Hindlimb muscle (tissue), 1 donor: ENCODE measurements at places on chromosomes 6 and 20.
A peak's percentile ranks its signal among the peaks of the same experiment; 100 is the strongest.

- peak; percentile 26 for DNase-seq
Observed at GRCh38 chr20:8132484-8133309, 631 bp downstream of the PLCB1 start.

DNA sequence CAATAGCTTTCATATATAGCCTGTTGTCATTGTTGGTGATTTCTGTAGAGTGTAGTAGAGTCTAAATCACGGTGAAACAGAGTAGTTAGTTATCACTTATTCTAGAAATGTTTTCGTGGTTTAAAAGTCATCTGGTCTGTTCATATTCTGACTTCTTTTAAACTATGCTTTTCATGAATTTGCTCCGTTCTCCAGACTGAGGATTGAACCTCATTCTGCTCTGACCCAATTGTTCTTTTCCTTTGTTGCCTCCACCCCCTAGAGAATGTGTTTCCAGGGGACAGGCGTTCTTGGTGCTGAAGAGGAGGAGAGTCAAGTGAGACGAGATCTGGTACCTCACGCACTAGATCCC is 748 bp upstream of the ZNF292 start:
- DNase-seq, result no peak

DNA sequence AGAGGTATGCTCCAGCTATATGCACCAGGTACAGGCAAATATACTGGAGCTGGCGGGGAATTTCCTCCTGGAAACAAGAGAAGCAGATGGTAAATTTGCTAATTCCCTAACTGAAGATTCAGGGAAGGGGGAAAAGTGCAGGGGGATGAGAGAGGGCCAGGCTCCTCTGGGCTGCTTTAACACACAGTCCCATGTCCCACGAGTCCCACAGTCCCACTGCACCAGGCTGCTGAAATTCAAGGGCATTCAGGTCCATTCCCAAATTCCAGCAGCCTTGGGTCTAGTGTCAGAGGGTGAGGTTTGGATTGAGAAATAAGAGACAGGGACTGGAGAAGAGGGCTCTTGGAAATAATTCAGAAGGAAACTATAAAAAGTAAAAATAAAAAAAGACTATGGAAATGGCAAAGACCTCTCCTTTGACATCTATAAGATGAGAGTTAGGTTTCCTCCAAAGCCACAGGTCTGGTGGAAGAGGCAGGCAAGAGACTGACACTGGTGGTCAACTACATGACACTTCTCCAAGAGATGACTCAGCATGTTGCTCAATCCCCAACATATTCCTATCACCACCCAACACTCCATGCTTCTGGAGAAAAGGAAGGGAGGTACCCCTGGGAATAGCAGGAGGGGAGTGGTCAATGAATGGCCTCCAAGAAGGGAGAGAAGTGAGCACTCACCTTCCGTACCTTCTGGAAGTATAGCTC is 69.2 kb downstream of the TRAM2 start:
- no peak for DNase-seq

- DNase-seq, result no peak
Observed at GRCh38 chr20:52049001-52049731, 142.4 kb downstream of the ZFP64 start.

DNA sequence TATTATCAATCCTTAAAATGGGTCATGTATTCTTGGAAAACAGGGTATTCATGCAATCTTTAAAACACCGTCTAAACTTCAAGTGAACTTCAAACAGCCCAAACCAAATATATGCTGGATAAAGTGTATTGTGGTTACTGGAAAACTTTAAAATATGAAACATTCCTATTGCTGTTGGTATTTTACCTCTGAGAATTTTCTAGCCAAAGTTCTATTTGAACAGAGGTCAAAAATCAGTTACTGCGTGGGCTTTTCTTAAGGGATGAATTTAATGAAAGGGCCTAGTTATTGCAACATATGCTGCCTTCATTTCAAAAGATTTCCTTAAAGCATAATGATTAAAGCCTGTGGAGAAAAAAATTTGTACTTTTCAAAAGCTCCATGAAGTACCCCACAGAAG is 436.0 kb downstream of the PLCB1 start:
- no peak for DNase-seq

DNA sequence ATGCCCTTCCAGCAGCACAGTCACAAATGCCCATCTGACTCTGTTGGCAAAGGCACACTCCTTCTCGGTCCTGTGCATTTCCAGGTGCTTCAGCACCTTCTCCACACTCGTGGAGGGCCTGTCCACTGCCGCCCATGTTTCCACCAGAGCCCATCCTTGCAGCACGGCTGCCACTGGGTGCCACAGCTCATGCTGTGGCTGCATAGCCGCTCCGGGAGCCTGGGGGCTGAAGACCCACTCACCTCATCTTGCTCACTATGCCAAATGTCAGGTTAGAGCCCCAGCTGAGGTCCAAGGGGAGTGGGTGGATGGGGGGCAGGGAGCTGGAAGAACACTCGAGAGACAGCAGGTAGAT is 6.9 kb downstream of the ZKSCAN3 start:
- no peak for DNase-seq

DNA sequence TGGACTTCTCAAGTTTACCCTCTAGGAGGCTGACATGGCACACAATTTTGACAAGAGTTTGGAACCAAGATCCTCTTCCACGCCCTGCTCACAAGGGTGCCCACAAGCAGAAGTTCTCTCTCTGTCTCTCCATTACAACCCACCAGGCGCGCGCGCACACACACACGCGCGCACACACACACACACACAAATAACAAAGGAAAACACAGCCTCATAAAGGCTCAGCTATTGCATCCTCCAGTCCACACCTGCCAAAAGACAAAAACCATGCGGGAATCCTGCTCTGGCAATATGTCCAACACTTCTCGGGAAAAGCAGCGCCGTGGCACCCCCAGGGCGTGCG is 870 bp downstream of the PAK5 start:
- DNase-seq, result no peak

DNA sequence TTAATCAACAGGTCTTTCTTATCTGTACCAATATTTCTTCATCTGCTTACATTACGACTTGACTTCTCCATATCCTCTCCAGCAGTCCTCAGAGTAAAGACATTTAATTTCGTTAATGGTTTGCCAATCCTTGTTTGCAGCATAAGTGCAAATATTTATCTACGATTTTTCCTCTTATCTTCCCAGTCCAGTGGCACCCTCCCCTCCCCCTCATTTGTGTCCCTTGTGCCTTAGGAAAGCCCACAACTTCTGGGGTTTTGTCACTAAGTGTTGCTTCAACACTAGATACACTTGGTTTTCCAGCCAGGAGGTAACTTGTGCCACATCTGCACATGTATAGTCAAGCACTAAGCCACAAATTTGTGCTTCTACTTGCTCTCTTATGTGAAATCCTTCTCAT is 327.2 kb downstream of the CBLN4 start:
- DNase-seq, result no peak

DNA sequence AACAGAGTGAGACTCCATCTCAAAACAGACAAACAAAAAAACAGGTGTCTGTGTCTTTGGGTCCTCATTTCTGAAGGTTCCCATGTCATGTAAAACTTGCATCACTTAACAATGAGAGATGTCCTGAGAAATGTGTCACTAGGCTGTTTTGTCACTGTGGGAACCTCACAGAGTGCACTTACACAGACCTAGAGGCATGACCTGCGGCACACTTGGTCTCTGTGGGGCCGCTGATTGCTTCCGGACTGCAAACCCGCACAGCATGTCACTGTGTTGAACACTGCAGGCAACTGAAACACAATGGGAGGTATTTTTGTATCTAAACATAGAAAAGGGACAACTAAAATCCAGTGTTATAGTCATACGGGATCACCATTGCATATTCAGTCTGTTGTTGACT is 42.3 kb upstream of the TMEM181 start:
- DNase-seq, result no peak

DNA sequence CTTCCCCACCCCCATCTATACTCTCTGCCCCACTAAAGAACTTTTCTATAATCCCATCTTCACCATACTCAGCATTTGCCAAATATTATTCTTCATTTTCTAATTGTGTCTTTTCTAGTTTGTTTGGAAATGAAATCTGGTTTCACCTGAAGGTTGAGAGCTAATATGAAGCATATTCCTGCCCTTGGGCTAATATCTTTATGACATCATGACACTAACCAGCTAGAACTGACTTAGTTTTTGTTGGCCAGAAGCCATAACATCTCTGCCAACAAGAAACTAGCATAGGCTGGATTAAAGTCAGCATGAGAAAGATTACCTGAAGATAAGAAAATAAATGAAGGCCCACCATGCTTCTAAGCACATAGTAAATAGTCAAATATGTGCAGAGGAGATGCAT is 16.7 kb downstream of the UNC5CL start:
- DNase-seq, result no peak

GRCh38 chr20:7723284-7723683 is 217.0 kb downstream of the HAO1 start:
- DNase-seq, result no peak

DNA sequence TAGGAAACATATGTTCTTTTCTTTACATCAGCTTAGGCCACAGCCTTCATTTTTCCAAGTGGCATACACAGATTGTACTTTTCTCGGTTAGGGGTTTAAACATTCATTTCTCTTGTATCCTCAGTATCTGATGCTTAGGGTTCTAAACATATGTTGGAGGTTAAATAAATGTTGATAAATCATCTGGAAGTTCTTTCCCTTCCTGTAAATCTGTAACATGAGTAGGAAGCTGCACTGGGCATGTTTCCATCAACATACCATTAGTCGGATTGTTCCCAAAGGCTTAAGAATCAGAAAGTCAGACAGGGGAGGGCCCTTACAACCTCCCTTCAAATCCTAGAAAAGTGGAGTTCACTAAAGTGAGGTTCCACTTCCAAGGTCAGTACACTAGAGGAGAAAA is 54.8 kb upstream of the BCLAF1 start:
- no peak for DNase-seq

DNA sequence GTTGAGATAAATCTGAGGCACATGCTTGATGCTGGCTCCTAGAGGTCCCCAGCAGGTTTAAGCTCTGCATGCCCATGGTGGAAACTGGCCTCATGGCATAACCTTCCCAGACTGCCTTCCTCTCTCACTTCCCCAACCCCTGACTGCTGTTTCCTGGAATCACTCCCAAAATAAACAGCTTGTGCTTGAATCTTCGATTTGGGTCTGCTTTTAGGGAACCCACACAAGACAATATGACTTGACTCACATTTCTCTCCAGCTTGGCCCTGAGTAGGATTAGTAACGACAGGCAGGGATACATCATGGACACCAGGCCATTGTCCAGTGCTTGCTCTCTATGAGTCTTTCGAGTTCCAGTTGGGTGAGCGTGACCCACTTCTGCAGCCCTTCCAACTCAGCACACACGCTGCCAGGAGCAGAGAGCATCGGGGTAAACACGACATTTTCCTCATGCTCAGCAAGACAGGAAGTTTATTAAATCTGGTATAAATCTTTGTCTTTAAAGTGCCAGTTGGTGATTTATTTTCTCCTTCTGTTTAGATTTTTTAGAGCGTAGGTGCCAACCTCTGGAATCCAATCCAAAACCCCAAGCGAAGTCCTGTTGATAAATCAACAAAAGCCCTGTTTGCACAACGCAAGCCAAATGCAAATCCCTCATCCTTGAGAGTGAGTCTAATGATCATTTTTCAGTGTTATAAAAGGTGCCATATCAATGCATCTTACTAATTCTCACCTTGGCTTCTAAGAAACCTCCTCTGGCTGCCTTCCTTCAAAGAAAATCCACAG is 135.0 kb downstream of the FOXA2 start:
- DNase-seq, result peak; percentile 8

DNA sequence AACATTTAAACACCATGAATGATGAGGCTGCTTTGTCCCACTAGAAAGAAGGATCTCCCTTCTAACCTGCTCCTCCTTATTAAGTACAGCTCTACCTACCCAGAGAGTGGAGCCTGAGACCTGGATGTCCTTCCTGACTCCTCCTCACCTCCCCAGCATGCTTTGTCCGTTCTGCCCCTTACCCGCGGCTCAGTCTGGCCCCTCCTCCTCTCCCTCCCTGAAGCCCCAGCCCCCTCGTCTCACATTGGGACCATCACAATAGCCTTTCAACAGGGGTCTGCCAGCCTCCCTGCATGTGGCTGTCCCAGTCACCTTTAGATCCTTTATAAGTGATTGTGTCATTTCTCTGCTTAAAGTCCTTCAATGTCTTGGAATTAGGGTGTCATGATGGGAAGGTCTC is 72.5 kb downstream of the DZANK1 start:
- no peak for DNase-seq

- DNase-seq, result no peak
Observed at GRCh38 chr20:5160882-5161281, 34.1 kb downstream of the CDS2 start.

GRCh38 chr20:48295445-48295903 is 510.2 kb upstream of the SULF2 start:
- peak; percentile 76 for DNase-seq

GRCh38 chr6:27871924-27872638 is 40.1 kb downstream of the OR2B2 start:
- DNase-seq, result peak; percentile 96

DNA sequence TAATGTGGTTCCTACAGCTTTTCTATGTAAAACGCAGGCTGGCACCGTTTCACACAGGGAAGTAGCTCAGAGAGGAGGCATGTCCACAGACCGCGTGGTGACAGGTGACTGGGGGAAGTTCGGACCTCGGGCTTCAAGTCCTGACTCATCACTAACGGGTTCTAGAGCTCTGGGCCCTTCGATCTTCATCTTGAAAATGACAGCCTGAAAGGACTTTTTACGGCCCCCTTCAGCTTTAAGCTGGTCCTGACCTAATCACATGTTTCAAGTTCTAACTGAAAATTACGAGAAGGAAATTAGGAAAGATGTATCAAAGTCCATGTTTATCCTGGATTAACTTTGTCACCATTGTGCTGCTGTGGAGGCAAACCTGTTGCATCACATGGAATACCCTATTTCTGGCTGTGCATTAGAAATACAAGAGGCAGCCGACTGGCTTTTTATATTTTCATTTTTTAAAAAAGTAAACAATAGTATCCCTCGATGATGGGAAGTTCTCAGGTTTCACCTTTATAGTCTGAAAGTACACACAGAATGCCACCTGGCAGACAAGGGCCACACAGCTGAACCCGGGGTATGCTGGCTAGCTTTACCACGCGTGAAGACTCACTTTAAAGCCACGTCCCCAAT is 2.0 kb downstream of the MAN1A1 start:
- DNase-seq, result peak; percentile 34

DNA sequence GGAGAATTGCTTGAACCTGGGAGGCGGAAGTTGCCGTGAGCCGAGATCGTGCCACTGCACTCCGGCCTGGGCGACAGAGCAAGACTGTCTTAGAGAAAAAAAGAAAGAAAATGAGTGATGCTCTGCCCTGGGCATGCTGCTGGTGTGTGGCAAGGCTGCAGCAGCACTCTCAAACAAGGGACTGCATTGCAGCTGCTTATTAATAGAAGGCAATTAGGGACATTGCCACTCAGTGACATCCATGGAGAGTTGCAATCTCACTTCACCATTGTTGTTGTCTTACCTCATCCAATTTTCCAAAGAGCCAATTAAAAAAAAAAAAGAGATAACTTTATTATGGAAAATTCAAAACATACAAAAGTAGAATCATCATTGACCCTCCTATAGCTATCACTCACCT is 131.1 kb downstream of the LRRC1 start:
- no peak for DNase-seq

- no peak for DNase-seq
Observed at GRCh38 chr6:119966484-119966883, 616.9 kb upstream of the MAN1A1 start.
